Activated CD8-positive, alpha-beta memory T cell treated with anti-CD3 and anti-CD28 coated beads for 24 hours (primary cell): ENCODE measurements at places on chromosomes 4 and X.
A peak's percentile ranks its signal among the peaks of the same experiment; 100 is the strongest.

DNA sequence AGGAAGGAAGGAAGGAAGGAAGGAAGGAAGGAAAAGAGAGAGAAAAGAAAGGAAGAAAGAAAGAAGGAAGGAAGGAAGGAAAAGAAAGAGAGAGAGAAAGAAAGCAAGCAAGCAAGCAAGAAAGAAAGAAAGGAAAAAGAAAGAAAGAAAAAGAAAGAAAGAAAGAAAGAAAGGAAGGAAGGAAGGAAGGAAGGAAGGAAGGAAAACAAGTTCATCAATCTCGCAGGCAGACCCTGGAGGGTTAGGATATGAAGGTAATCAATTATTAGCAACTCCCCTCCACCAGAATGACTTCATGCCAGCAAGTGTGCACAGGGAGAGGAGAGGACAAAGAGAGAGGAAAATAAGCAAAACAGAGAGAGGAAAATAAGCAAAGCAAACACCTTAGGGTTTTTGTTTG, 80.2 kb downstream of the MTNR1A start:
- DNase-seq: no peak

- no peak for DNase-seq
Measured at GRCh38 chr4:167838686-167839085, 253.7 kb upstream of the ANXA10 start.

DNA sequence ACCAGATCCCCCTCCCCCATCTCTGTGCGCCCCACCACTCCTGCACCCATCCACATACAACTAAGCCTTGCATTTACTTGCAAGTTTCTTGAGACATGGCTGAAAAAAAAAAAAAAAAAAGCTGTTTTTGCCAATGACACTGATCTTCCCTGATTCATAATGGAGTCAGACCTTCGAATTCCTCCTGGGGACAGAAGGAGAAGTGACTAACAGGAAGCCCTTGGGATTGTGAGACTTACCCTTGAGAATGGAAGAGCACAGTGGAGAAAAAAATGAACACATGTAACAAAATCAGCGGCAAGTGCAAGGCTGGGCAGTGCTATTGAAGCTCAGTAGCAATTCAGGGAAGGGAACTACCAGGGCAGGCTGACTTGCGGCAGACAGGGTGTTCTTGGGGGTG, 288.4 kb downstream of the BCOR start:
- no peak for DNase-seq

- no peak for DNase-seq
Measured at GRCh38 chr4:141309874-141310273, 89.2 kb downstream of the ZNF330 start.

GRCh38 chr4:159197260-159197884, 94.5 kb downstream of the RAPGEF2 start:
- no peak for DNase-seq

GRCh38 chr4:154984148-154984547, 203.1 kb downstream of the RBM46 start:
- no peak for DNase-seq

- DNase-seq: no peak
Measured at GRCh38 chrX:104668550-104668949, 102.6 kb downstream of the IL1RAPL2 start.

GRCh38 chr4:145936142-145936996, 2.3 kb downstream of the ZNF827 start:
- DNase-seq: peak; percentile 78

DNA sequence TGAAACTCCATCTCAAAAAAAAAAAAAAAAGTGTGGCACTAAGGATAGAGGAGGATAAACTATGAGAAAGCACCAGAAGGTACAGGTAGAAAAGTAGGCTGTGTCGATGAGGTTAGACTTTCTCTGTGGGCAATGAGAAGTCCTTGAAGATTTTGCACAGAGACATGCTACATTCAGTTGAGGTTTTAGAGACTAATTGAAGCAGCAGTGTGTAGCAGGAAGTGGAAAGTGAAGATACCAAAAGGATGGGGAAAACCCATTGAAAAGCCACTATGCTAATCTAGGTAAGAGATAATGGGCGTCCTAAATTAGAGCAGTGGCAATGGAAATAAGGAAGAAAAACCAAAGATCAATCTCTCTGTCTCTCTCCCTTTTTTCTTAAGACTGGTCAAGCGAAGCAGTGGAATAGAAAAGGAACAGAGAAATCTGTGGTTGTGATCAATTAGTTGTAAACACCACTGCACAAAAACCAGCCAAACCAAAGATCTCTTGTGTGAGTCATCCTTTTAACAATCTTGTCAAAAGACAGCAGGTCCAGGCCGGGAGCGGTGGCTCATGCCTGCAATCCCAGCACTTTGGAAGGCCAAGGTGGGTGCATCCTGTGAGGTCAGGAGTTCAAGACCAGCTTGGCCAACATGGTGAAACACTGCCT, 3.5 kb downstream of the SPINK2 start:
- no peak for DNase-seq

DNA sequence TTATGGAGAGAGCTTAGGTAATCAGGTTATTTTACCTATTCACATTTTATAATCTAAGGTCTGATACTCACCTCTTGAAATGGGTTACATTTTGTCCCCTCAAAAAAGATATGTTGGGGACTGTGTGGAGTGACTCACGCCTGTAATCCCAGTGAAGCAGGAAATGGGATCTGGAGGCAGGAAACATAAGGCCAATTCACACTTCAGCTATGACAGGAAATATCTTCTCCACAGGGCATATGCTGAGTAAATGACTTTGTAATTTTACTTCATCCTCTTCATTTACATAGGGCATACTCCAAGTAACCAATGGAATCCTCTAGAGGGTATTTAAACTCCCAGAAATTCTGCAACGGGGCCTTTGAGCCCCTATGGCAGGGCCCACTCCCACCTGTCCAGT, 54.8 kb upstream of the ZMAT1 start:
- no peak for DNase-seq

- no peak for DNase-seq
Measured at GRCh38 chr4:53156896-53157295, 209.0 kb downstream of the SCFD2 start.

DNA sequence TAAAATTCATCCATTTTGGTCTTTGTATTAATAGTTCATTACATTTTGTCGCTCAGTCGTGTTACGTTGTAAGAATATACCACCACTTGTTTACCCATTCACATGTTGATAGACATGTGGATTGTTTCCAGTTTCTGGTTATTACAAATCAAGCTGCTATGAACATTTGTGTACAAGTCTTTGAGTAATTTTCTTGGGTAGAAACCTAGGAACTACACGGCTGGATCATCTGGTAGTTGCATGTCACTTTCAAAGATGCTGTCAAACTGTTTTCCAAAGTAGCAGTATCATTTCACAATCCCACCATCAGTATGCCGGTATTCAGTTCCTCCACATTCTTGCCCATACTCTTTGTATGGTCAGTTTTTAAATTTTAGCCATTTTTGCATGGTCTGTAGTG, 98.0 kb downstream of the GASK1B start:
- DNase-seq: no peak

DNA sequence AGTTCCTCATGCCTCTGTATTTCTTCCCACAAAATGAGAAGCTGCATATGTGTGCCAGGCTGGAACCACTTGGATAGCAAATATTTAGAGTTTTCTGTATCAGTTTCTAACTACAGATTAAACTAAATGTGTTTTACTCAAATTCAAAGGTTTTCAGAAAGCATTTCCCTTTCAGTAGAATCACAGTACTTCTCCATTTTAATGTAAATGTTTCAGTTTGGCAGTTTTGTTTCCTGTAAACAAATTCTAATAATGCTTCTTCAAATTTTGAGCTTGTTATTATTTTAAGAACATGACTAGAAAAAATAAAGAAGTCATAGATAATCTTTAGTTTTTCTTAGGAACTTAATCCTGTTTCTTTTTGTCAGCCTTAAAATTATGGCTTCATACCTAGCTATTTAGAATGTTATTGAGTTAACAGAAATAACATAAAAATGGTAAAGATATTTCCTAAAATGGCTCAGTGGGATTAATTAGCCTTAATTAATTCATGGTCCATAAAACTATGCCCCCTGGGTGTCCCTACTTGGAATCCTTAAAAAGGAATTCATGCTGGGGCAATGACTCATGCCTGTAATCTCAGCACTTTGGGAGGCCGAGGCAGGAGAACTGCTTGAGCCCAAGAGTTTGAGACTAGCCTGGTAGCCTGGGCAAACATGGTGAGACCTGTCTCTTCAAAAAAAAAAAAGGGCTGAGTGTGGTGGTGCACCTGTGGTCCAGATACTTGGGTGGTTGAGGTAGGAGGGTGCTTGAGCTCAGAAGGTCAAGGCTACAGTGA, 83.8 kb upstream of the GPR34 start:
- no peak for DNase-seq

DNA sequence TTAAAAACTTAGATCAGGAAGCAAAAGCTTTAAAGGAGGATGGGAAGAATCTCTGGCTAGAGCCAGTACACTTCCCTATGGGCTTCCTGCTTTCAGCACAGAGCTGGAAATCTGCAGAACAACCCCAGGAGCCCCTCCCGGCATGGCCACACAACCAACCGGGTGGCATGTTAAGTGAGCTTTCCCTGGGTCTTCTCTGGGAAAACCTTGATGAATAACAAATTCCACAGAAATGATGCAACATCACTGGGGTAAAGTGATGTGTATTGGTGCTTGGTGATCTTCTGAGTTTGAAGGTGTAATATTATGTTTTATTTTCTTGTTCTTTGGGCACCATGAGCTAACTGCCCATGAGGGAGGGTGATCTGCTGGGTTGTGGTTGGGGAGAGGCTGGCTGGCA, 22.1 kb downstream of the NHS start:
- no peak for DNase-seq

GRCh38 chr4:76665153-76665552, 230.1 kb downstream of the SHROOM3 start:
- DNase-seq: no peak

DNA sequence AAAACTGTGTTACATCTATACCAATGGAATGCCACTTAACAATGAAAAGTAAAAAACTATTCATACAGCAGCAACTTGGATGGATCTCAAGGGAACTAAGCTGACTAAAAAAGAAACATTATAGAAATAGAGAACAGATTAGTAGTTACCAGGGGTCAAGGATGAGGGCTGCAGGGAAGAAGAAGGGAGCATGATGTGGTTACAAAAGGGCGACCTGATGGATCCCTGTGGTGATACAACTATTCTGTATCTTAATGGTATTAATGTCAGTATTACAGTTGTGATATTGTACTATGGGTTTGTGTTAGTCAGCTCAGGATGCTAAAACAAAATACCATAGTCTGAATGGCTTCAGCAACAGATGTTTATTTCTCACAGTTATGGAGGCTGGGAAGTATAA, 190.7 kb downstream of the ZNF674 start:
- no peak for DNase-seq

DNA sequence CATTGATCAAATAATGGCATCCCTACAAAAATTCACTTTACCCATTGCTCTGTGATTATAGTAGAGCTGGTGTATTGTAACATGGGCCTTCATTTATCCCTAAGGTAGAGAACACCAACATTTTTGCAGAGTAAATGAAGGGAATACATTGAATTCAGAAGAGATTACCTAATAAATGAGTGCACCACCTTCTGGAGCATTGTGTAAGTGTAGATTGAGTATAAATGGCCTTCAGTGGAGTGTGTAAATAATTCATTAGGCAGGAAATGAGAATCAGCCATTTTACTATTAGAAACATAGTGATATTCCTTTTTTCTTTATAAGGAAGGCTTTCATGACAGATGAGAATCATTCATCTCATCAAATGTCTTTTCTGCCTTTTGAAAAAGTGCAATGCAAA, 155.8 kb downstream of the FAM47B start:
- no peak for DNase-seq

GRCh38 chr4:28548136-28548535, 1687.5 kb downstream of the STIM2 start:
- DNase-seq: no peak

DNA sequence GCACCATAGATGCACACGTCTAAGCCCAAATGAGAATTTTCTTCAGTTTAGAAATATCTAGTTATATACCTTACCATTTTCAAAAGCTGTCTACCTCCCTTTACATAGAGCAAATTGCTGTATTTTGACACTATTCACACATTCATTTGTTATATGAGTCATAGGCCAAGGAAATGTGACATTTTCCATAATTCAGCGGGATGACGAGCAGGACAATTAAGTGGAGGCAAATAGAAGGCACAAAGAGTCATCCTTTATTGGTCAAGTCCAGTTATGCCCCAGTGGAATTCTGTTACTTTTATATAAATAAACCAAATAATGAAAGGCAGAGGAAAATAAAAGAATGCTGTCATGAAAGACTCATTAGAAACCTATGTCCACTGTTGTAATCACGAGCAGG, 27.9 kb downstream of the FGF13 start:
- no peak for DNase-seq

DNA sequence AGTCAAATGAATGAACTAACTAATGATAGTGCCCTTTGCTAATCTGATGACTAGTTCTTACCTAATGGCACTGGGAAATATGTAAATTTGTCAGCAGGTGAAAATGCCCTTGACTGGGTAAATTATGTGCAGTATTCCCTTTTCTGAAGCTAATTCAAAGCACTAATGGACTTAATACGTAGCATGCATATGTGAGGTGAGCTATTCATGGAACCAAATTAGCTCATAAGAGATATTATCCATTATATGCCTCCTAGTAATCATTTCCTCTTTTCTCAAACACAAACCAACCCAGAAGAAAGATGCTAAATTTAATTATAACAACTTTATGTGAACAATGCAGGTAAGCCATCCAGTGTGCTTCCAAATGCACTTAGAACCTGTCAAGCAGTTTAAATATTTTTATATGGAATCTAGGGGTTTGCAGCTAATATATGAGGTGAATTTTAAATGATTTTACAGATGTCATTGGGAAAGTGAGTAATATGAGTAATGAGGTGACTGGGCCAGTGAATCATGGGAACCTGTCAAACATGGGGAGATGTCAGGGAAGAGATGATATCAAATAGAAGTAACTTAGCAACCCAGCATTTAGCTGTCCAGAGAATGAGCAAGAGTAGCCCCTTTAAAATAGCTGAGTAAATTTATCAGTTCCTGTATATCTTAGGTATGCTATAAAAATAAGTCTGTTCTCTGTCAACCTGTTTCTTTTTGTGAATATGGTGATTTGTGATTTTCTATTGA, 315.0 kb downstream of the AFF2 start:
- DNase-seq: no peak

- DNase-seq: no peak
Measured at GRCh38 chr4:101307899-101308298, 39.4 kb downstream of the PPP3CA start.

DNA sequence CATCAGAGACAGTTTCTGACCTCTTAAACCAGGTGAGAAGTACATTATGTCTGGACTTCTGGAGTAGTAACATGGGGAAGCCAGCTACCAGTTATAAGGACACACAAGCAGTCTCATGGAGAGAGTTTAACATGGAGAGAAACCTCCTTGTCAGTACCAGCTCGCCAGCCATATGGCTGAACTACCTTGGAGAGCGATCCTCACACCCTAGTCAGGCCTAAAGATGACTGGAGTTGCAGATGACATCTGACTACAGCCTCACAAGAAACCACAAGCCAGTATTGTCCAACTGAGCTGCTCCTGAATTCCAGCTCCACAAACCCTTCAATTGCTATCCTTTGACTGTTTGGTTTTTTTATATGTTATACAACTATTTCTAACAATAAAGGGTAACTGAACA, 49.8 kb downstream of the PDHA2 start:
- no peak for DNase-seq

GRCh38 chr4:156892805-156893204, 78.8 kb downstream of the PDGFC start:
- DNase-seq: no peak

GRCh38 chr4:158913766-158914165, 144.9 kb downstream of the FNIP2 start:
- DNase-seq: no peak
